ENCODE measurements at places on chromosomes 7 and 10. TPM values are rescaled to one million over a fixed set of nuclear protein-coding genes. Genes with fewer than 3 reads are reported as not detected.

The ASB10 gene
- not detected for total RNA-seq

- peaks cover 17% of the 10 kb centered on the region for H3K4me1 ChIP-seq
- H3K36me3 ChIP-seq, result no peaks in the 10 kb centered on the region
- H3K27me3 ChIP-seq, result no peaks in the 10 kb centered on the region
- peak overlapping the region; percentile 51 for H3K27ac ChIP-seq
- no peak overlapping the region for H3K4me3 ChIP-seq
- no peak for DNase-seq
These were observed 14.8 kb downstream of the NFE2L3 start for GRCh38 chr7:26166684-26167266.

GRCh38 chr10:8670461-8670860 lies 616.0 kb downstream of the GATA3 start:
- no peaks in the 10 kb centered on the region for H3K27me3 ChIP-seq
- DNase-seq, result no peak
- H3K4me1 ChIP-seq, result no peaks in the 10 kb centered on the region
- no peaks in the 10 kb centered on the region for H3K36me3 ChIP-seq
- H3K4me3 ChIP-seq, result no peak overlapping the region

The DEPP1 gene
- total RNA-seq, result 16.6 TPM

DNA sequence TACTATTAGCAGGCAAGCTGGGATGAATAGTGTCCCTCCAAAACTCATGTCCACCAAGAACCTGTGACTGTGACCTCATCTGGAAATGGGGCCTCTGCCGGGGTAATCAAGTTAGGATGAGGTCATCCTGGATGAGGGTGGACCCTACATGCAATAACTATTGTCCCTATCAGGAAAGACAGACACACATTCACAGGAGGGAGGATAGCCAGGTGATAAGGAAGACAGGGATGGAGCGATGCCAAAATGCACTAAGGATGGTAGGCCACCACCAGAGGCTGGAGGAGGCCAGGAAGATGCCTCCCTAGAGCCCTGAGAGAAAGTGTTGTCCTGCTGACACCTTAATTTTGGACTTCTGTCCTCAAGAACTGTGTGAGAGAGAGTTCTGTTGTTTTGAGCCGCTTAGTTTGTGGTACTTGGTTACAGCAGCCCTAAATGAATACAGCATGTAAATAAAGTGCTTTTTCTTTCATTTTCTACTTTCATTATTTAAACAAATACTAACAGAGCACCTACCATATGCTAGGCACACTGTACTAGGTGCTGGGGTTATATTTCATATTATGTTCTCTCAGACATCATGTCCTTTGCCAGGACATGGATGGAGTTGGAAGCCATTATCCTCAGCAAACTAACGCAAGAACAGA lies 111.9 kb downstream of the USP6NL start:
- no peaks in the 10 kb centered on the region for H3K36me3 ChIP-seq
- H3K27me3 ChIP-seq, result no peaks in the 10 kb centered on the region
- no peaks in the 10 kb centered on the region for H3K4me1 ChIP-seq
- no peak overlapping the region for H3K27ac ChIP-seq
- no peak for DNase-seq
- no peak overlapping the region for H3K4me3 ChIP-seq

DNA sequence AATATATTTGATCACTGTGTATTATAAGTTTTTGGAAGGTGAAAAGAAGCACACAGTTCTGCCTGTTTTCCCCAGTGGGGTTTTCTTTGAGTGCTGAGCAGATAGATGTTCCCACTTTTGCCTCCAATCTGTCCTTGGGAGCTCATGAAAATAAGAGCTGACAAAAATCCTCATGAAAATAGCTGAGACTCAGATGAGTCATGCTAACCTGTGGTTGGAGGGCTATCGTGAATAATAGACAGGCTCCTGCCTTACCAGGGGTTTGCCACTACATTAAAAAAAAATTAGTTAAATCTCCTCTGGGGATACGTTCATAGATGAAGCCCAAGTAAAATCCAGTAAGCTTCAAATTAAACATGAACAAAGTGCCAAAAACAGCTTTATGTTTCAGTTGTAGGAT lies 10.9 kb upstream of the AOAH start:
- no peaks in the 10 kb centered on the region for H3K4me1 ChIP-seq
- H3K4me3 ChIP-seq, result no peak overlapping the region
- H3K36me3 ChIP-seq, result no peaks in the 10 kb centered on the region
- no peaks in the 10 kb centered on the region for H3K27me3 ChIP-seq
- no peak overlapping the region for H3K27ac ChIP-seq

GRCh38 chr10:3346851-3347250 lies 174.3 kb upstream of the PITRM1 start:
- H3K4me1 ChIP-seq, result 0 out of 2 replicates have a peak, but pooled peaks cover 4% of the 10 kb centered on the region
- no peaks in the 10 kb centered on the region for H3K36me3 ChIP-seq
- no peaks in the 10 kb centered on the region for H3K27me3 ChIP-seq
- no peak overlapping the region for H3K4me3 ChIP-seq

GRCh38 chr10:31272841-31273240 lies 46.2 kb upstream of the ZEB1 start:
- no peak for DNase-seq
- H3K27ac ChIP-seq, result no peak overlapping the region
- no peaks in the 10 kb centered on the region for H3K4me1 ChIP-seq
- no peak overlapping the region for H3K4me3 ChIP-seq
- H3K27me3 ChIP-seq, result no peaks in the 10 kb centered on the region
- no peaks in the 10 kb centered on the region for H3K36me3 ChIP-seq

The EN2 gene
- total RNA-seq, result 1.5 TPM

GRCh38 chr7:139753081-139753692 lies 24.6 kb downstream of the HIPK2 start:
- no peaks in the 10 kb centered on the region for H3K27me3 ChIP-seq
- no peak for DNase-seq
- H3K27ac ChIP-seq, result no peak overlapping the region
- no peaks in the 10 kb centered on the region for H3K4me1 ChIP-seq

The GPR141 gene
- not detected for total RNA-seq

DNA sequence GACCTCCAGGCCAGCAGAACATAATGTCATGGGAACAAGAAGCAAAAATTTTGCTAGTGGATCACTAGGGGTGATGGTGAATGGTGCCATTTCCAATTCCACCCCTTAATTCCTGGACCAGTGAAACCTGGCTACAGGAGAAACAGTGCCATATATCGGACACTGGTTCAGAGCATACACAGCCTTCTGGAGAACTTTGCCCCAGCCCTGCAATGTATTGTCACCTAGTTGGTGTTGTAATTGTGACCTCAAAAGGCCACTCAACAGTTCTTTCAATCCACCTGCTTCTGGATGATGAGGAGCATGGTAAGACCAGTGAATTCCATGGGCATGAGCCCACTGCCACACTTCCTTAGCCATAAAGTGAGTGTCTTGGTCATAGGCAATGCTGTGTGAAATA lies 59.8 kb upstream of the AASS start:
- H3K36me3 ChIP-seq, result no peaks in the 10 kb centered on the region
- no peak overlapping the region for H3K4me3 ChIP-seq
- no peaks in the 10 kb centered on the region for H3K4me1 ChIP-seq
- H3K27me3 ChIP-seq, result no peaks in the 10 kb centered on the region
- H3K27ac ChIP-seq, result no peak overlapping the region

DNA sequence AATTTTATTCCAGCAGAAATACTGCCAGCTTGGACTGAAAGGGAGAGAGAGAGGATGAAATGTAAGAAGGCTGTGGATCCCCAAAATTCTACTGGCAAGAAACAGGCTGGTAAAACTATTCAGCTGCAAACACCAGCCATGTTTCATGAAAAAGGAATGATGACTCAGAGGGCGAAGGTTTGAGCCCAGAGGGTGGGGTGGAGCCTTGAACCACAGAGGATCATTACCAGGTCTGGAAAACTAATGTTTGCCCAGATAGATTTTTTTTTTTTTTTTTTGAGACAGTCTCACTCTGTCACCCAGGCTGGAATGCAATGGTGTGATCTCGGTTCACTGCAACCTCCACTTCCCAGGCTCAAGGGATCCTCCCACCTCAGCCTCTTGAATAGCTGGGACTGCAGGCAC lies 41.7 kb upstream of the NRF1 start:
- no peak overlapping the region for H3K27ac ChIP-seq
- peak; percentile 71 for DNase-seq
- no peak overlapping the region for H3K4me3 ChIP-seq
- no peaks in the 10 kb centered on the region for H3K4me1 ChIP-seq
- H3K36me3 ChIP-seq, result no peaks in the 10 kb centered on the region
- H3K27me3 ChIP-seq, result no peaks in the 10 kb centered on the region

- H3K36me3 ChIP-seq, result no peaks in the 10 kb centered on the region
- H3K27me3 ChIP-seq, result no peaks in the 10 kb centered on the region
- no peak overlapping the region for H3K4me3 ChIP-seq
- no peak overlapping the region for H3K27ac ChIP-seq
- no peaks in the 10 kb centered on the region for H3K4me1 ChIP-seq
These were observed 224.7 kb downstream of the CUX1 start for GRCh38 chr7:102042016-102042656.

GRCh38 chr7:155410431-155410830 lies 47.5 kb upstream of the EN2 start:
- H3K27ac ChIP-seq, result no peak overlapping the region
- no peak overlapping the region for H3K4me3 ChIP-seq
- no peaks in the 10 kb centered on the region for H3K27me3 ChIP-seq
- DNase-seq, result no peak

- H3K27ac ChIP-seq, result no peak overlapping the region
- DNase-seq, result no peak
- H3K27me3 ChIP-seq, result no peaks in the 10 kb centered on the region
- H3K4me3 ChIP-seq, result no peak overlapping the region
- no peaks in the 10 kb centered on the region for H3K4me1 ChIP-seq
- no peaks in the 10 kb centered on the region for H3K36me3 ChIP-seq
These were observed 88.0 kb downstream of the CREM start for GRCh38 chr10:35214607-35215020.

GRCh38 chr10:21402606-21403083 lies 122.8 kb downstream of the SKIDA1 start:
- peaks cover 33% of the 10 kb centered on the region for H3K4me1 ChIP-seq
- H3K36me3 ChIP-seq, result no peaks in the 10 kb centered on the region
- H3K4me3 ChIP-seq, result no peak overlapping the region
- H3K27me3 ChIP-seq, result no peaks in the 10 kb centered on the region
- peak overlapping the region; percentile 91 for H3K27ac ChIP-seq

GRCh38 chr10:16009785-16010184 lies 149.5 kb upstream of the MINDY3 start:
- no peak overlapping the region for H3K27ac ChIP-seq
- H3K36me3 ChIP-seq, result no peaks in the 10 kb centered on the region
- no peaks in the 10 kb centered on the region for H3K27me3 ChIP-seq
- H3K4me3 ChIP-seq, result no peak overlapping the region
- no peak for DNase-seq

The PLCE1 gene
- 39.7 TPM for total RNA-seq

- H3K36me3 ChIP-seq, result no peaks in the 10 kb centered on the region
- no peak overlapping the region for H3K4me3 ChIP-seq
- H3K4me1 ChIP-seq, result no peaks in the 10 kb centered on the region
These were observed 30.6 kb downstream of the APBB1IP start for GRCh38 chr10:26468700-26469099.

The CPA1 gene
- total RNA-seq, result 7.6 TPM

GRCh38 chr7:12357508-12357907 lies 46.2 kb downstream of the VWDE start:
- DNase-seq, result no peak
- 0 out of 2 replicates have a peak, but pooled peaks cover 2% of the 10 kb centered on the region for H3K36me3 ChIP-seq
- no peak overlapping the region for H3K27ac ChIP-seq
- H3K4me1 ChIP-seq, result no peaks in the 10 kb centered on the region

The CALML5 gene
- total RNA-seq, result not detected

GRCh38 chr10:49165821-49166483 lies 22.2 kb downstream of the TMEM273 start:
- no peaks in the 10 kb centered on the region for H3K36me3 ChIP-seq
- DNase-seq, result no peak
- no peaks in the 10 kb centered on the region for H3K4me1 ChIP-seq
- no peak overlapping the region for H3K27ac ChIP-seq
- H3K27me3 ChIP-seq, result no peaks in the 10 kb centered on the region

The ENTPD1 gene
- 0.31 TPM for total RNA-seq

DNA sequence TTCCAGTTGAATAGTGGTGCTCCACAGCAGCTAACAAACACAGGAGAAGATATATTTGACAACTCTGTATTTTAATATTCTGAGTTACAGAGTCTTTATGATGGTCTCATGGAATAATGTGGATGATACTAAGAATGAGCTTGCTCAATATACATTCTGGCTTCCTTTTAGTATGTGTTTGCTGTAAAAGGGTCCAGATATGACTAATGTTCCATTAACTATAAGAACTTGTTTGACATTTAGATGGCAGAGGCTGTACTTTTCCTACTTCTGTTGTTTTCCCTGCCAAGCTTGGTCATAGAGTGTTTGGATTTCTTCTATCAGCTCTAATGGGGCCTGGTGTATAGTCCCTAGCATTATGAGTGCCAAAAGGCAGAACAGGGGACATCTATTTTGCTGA lies 61.5 kb upstream of the GPR22 start:
- H3K36me3 ChIP-seq, result no peaks in the 10 kb centered on the region
- H3K27me3 ChIP-seq, result no peaks in the 10 kb centered on the region
- no peak overlapping the region for H3K4me3 ChIP-seq
- DNase-seq, result no peak
- no peaks in the 10 kb centered on the region for H3K4me1 ChIP-seq

DNA sequence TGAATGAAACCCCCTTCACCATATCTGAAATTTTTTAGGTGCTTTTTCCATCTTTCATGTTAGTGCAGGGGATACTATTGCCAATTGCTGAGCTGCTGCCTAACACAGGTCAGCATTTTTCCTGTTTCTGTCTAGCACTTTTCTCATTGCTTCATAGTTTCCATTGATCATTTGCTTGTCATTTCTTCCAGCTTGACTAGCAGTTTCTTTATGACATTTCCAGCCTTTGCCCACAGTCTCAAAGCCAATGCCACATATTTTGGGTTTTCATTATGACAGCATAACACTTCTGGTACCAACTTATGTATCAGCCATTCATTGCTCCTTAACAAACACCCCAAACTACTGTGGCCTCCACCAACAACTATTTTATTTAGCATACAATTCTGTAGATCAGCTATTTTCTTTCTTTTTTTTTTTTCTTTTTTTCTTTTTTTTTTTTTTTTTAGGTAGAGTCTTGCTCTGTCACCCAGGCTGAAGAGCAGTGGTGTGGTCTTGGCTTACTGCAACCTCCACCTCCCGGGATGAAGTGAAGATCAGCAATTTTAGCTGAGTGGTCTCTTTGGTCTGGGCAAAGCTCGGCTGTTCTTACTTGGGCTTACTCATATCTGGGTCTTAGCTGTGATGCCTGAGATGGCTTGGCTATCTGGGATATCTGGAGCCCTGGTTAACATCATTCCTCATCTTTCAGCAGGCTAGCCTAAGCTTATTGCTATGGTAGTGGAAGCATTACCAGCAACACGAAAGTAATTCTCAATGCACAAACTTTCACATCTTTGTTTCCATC lies 102.3 kb downstream of the EPC1 start:
- H3K27me3 ChIP-seq, result no peaks in the 10 kb centered on the region
- H3K36me3 ChIP-seq, result no peaks in the 10 kb centered on the region
- no peak overlapping the region for H3K4me3 ChIP-seq
- no peak for DNase-seq

- H3K36me3 ChIP-seq, result no peaks in the 10 kb centered on the region
- no peak for DNase-seq
- H3K4me3 ChIP-seq, result no peak overlapping the region
These were observed 24.0 kb upstream of the CUL1 start for GRCh38 chr7:148674689-148675088.

- H3K27ac ChIP-seq, result no peak overlapping the region
- DNase-seq, result no peak
- no peaks in the 10 kb centered on the region for H3K4me1 ChIP-seq
- H3K36me3 ChIP-seq, result no peaks in the 10 kb centered on the region
- H3K27me3 ChIP-seq, result no peaks in the 10 kb centered on the region
- no peak overlapping the region for H3K4me3 ChIP-seq
These were observed 130.6 kb upstream of the NPVF start for GRCh38 chr7:25358926-25359325.

The ANKRD61 gene
- 0.18 TPM for total RNA-seq

GRCh38 chr7:151611041-151611440 lies 91.3 kb upstream of the RHEB start:
- H3K36me3 ChIP-seq, result no peaks in the 10 kb centered on the region
- no peak overlapping the region for H3K4me3 ChIP-seq
- H3K4me1 ChIP-seq, result peaks cover 39% of the 10 kb centered on the region
- no peaks in the 10 kb centered on the region for H3K27me3 ChIP-seq
- DNase-seq, result no peak

Data from Panc1 (cell line).